ENCODE measurements at places on chromosomes 7 and 10.

GRCh38 chr10:95560278-95561176, 644 bp downstream of the SORBS1 start:
- DNase-seq, result peak; percentile 53

DNA sequence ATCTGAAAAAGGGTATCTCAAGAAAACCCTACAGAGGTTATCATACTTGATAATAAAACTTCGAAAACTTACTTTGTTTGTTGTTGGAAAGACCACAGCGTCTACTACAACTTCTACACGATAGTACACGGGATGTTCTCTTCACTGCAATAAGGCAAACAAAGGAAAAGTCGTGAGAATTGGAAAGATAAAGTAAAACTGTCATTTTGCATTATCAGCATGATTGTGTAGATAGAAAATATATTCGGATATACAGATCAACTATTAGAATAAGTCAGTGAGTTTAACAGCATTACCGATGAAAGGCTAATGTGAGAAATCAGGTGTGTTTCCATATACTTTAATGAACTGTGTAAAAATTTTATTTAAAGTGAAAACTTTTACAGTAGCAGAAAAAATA, 287.4 kb downstream of the KLF6 start:
- DNase-seq, result no peak

- no peak for DNase-seq
Measured at GRCh38 chr7:84811362-84811761, 375.5 kb downstream of the SEMA3D start.

GRCh38 chr10:112996462-112996861, 46.4 kb downstream of the TCF7L2 start:
- no peak for DNase-seq

Data from CD4-positive, alpha-beta T cell treated with Interleukin-17A for 4 hours (primary cell).